ENCODE measurements at places on chromosomes 1 and 21.

GRCh38 chr21:45283611-45284455, 3.9 kb downstream of the POFUT2 start:
- DNase-seq = no peak

- DNase-seq = no peak
These were observed 36.6 kb downstream of the UBE2T start for GRCh38 chr1:202305168-202305567.

DNA sequence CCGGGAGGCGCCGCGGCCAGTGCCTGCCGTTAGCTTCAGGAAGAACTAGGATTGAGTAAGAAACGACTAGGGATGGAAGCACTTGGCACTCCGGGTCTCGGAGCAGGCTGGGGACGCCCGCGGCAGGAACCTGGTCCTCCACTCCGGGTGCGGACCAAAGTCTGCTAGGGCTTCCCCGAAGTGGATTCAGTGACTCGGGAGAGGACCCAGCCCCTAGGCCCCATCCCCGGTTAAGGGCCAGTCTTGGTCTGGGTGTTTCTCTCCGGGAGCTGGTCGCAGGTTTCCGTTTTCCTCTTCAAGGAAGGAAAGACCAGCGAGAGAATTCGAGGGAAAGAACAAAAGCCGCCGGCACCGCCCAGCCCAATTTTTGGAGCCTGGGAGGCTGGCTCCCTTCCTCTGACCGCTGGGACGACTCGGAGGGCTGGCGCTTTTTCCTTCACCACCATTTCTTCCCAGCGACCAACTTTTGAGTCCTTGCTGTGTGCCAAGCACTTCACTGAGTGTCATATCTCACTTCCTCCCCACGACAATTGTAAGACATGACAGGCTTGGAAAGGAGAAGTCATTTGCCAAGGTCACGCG, 16.8 kb upstream of the STMN1 start:
- no peak for DNase-seq

- no peak for DNase-seq
These were observed 30.6 kb downstream of the DNAJC6 start for GRCh38 chr1:65339866-65340468.

- DNase-seq = no peak
These were observed 691 bp upstream of the KIFAP3 start for GRCh38 chr1:170075186-170075585.

- DNase-seq = no peak
These were observed 72.0 kb downstream of the ZNF281 start for GRCh38 chr1:200337831-200338230.

DNA sequence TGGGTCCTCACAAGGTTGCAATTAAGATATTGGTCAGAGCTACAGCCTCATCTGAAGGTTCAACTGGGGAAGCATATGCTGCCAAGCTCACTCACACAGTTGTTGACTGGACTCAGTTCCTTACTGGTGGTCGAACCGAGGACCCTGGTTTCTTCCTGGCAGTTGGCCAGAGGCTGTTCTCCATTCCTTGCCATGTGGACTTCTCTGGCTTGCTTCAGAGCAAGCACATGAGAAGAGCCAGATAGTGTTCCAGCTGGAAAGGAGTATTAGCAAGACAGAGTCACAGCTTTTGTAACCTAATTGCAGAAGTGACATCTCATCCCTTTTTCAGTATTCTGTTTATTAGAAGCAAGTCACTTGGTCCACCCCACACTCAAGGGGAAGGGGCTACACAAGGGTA, 23.6 kb downstream of the POU2F1 start:
- no peak for DNase-seq

- no peak for DNase-seq
These were observed 87.4 kb upstream of the HIVEP3 start for GRCh38 chr1:42006093-42006492.

DNA sequence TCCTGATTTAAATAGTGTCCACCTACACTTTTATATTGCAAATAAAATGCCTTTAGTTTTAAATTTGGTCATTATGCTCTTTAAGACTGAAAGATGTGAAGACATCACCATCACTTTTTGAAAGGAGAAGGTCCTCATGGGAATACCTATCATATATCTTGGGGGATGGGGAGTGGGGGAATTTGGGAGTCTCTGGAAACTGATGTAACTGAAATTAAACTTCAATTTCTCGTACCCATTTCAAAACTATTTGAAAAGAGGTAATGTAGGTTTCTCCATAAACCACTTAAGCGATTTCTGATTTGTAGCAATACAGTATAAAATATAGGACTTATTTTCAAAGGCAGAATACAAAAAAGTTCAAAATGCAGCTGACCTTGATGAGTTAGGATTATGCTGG, 924 bp downstream of the EXTL2 start:
- no peak for DNase-seq

DNA sequence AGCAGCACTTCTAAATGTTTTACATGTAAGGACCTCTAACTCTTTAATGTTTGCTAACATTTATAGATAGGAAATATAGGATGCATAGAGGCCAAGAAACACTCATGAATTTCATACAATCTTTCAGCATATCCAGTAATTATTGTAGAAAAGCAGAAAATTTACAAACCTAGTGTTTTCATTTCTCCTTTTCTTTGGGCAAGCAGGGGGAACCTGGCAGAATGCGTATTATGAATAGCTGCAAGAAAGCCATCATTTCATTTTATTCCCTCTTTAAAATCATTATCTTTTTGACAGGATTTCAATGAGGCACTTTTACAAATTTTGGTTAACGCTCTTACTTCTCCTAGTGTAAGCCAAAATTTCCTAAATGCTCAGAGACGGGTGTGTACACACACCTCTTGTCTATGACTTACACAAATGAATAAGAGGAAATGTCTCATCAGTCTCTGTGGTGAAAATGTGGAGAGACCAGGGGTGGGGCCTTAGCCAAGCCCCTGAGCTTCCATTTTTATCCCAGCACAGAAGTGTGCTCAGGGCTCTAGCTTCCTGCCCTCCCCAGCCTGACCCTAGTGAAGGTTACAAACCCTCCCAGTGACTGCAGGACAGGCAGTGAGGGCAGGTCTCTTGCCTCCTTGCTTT, 91.6 kb downstream of the LRRC8C start:
- no peak for DNase-seq

DNA sequence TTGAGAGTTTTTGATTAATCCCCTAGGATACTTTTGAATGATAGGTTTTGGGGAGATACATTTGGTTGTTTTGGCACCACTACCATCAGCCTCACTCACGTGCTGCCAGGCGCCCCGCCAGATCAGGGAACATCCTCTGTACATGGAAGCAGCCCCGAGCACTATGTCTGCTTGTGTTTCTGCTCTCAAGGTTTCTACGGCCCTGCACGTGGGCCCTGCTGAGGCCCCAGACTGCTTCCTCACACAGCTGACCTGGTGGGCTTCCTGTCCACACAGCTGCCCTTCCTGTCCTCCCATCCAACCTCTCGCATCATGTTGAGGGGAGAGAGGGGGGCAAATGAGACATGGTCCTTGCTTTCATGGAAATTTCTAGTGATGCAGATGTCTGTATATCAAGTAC, 20.0 kb downstream of the ADARB1 start:
- DNase-seq = no peak

GRCh38 chr1:100535264-100535663, 2.7 kb upstream of the GPR88 start:
- no peak for DNase-seq

GRCh38 chr1:87940421-87940820, 611.7 kb downstream of the LMO4 start:
- DNase-seq = no peak

DNA sequence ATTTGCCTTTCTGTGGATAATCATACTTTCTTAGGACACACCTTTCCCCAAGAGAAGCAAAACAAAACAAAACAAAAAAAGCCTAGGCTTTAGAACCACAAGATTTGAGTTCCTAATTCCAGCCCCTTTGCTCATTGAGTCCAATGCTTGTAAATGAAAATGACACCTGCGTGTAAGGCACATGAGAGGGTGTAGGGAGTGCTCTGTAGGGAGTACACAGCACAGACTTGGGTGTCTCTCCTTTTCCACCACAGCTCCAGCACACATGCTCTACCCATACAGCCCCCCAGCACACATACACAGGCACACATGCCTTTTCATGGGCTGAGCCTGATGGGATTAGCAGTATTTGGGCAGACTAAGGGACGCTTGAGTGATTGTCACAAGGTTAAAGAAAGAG, 9.2 kb upstream of the NGF start:
- no peak for DNase-seq

Data from GM12891 (cell line).